Upper lobe of left lung (tissue), 6 donors: ENCODE measurements at places on chromosomes 1 and 21. TPM values are rescaled to one million over a fixed set of nuclear protein-coding genes. Genes with fewer than 3 reads are reported as not detected.

DNA sequence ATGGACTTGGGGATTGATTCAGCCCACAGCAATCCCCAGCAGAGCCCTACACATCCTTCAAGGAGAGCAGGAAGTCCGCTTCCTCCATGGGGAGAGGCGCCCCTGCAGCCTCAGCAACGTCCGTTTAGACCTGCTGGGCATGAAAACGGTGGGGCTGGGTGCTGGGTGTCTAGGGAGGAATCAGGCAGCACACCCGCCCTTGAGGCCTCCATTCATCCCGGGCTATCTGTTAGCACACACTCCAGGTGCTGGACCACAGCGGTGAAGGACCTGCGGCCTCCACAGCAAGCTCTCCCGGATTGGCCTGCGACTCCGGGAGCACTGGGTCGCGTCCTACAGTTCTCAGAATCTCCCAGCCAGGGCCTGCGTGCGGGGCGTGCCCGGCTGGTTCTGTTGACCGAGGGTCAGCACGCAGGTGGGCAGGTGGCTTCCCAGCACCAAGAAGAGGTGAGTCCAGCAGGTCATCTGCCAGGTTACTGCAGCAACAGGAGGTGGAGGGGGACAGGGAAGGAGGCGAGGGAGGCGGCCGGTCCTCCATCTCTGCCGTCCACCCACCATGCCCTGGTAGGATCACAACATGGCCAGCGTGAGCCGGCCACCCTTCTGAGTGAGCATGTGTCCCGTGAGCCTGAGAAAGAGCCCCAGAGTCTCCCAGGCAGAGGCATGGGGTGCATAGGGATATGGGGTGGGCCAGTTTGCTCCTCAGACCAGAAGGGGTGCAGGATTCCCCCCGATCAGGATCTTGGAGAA is 96.6 kb downstream of the RIPK4 start:
- DNase-seq: no peak

DNA sequence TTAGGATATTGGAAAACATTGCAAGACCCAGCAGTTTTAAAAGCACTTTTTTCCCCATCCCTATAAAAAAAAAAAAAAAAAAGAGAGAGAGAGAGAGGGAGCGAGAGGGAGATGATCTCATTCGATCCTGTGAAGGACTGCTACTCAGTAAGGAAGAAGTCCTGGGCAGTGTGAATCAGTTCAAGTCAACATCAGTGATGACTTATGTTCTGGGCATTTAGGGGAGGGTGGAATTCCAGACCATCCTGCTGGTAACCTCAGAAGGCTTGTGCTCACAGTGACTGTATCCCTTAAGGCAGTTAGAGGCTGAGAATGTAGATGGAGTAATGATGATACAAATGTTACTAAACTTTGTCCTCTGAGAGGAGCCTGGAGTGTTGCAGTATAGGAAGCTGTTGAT is 151.4 kb downstream of the TGFB2 start:
- DNase-seq: no peak

GRCh38 chr1:45359882-45360513 is 19.8 kb upstream of the MUTYH start:
- no peak for DNase-seq

- DNase-seq: no peak
These were observed 19.1 kb downstream of the RAB7B start for GRCh38 chr1:205983925-205984725.

GRCh38 chr1:240854367-240854766 is 242.4 kb upstream of the GREM2 start:
- DNase-seq: no peak

DNA sequence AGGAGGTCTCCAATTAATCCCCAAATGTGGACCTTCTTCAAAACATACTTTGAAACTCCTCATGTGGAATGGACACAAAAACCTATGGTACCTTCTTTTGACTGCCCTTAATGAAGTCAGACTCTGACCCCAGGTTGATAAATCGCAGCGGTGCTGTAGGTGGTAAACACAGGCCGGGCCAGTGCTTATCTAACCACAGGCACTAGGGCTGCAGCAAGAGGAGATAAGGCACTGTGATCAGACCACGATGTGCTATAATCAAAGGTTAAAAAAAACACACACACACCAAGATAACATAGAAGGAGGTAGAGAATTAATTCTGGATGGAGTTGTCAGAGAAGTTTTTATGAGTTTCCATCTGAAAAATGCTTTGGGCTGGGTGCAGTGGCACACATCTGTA is 52.3 kb upstream of the SIPA1L2 start:
- DNase-seq: no peak

DNA sequence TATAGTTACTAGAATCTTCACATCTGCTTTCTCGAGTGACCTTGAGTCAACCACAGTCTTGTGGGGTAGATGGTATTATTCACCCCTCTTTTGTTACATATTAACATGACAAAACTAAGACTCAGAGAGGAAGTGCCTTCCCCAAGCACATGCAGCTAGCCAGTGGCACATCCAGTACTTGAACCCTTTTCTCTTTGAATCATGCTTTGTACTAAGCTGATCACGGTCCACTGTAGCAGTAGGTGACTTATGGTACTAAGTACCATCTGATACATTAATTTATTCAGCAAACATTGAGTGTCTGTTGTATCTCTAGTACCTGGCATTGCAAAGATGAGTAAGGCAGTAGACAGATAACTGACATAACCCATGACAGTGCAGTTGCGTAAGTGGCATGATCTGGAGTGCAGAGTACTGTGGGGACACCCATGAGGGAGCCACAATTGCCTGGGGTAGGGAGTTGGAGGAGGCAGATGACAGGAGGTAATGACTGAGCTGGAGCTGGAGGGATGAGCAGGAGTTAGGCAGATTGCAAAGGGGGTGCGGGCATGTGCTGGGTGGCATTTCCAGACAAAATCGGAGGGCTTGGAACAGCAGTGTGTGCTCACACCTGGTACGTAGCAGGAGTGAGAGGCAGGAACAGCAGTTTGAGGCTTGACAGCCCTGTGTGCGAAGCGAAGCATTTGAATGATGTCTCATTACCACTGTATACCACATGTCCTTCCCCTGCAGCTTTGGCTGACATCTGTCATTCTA is 29.8 kb downstream of the UCK2 start:
- DNase-seq: no peak

DNA sequence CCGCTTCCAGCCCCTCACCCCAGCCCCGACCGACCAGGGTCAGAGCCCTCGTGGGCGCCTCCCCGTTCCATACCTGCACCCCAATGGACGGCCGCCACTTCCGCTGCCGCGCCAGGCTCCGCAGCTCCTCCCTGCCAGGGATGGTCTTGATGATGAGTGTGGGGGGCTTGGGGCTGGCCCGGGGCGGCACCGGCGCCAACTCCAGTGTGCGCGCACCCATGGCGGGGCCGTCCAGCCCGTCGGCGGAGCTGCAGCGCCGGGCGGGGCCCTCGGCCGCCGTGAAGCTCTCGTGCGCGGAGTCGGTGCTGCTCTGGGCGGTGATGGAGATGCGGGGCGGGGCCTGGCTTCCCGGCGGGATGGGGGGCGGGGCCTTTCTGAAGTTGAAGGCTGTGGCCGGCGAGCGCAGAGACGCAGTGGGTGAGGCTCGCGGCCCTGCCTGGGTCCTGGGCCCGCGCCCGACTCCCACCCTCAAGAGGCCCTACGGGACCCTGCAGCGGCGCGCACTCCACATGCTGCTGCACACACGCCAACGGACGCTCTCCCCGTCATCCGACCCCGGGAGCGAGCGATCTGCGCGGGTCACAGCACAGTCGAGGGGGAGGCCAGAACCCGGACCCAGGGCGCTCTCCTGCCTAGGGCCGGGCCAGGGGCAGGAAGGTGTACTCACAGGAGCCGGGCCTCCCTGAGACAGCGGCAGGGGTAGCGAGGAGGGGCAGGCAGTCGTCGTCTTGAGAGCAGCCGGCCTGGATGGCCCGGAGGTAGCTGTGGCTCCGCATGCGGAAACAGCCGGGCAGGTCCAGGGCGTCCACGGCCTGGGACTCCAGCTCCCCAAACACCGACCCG is 26.1 kb upstream of the SMIM12 start:
- peak; percentile 42 for DNase-seq

- DNase-seq: no peak
These were observed 296.3 kb downstream of the NFIA start for GRCh38 chr1:61378494-61379180.

GRCh38 chr1:40592107-40592803 is 60.8 kb downstream of the ZNF684 start:
- peak; percentile 21 for DNase-seq

- no peak for DNase-seq
These were observed 62.1 kb downstream of the MATN1 start for GRCh38 chr1:30661311-30661710.

- no peak for DNase-seq
These were observed 153.1 kb upstream of the PLXNA2 start for GRCh38 chr1:208397286-208397685.

GRCh38 chr1:244548558-244549115 is 87.6 kb downstream of the CATSPERE start:
- DNase-seq: no peak

DNA sequence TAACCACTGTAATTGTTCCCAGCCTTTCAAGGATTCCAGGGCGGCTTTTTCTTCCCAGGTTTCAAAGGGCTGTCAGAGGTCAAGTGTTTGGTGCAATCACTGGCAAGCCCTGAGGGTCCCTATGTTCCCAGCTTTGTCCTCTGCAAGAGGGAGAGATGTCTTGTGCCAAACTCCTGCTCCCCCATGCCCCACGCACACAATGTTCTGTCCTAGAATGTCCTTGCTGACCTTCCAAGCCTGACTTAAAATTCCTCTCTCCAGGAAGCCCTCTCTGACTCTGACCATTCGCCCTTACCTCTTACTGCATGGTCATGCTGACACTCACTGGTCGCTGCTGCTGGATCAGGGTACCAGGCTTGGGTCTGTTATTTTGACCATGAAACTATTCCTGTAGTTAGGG is 152.5 kb upstream of the KCND3 start:
- DNase-seq: no peak

- DNase-seq: no peak
These were observed 14.1 kb downstream of the IFFO2 start for GRCh38 chr1:18942340-18942739.

DNA sequence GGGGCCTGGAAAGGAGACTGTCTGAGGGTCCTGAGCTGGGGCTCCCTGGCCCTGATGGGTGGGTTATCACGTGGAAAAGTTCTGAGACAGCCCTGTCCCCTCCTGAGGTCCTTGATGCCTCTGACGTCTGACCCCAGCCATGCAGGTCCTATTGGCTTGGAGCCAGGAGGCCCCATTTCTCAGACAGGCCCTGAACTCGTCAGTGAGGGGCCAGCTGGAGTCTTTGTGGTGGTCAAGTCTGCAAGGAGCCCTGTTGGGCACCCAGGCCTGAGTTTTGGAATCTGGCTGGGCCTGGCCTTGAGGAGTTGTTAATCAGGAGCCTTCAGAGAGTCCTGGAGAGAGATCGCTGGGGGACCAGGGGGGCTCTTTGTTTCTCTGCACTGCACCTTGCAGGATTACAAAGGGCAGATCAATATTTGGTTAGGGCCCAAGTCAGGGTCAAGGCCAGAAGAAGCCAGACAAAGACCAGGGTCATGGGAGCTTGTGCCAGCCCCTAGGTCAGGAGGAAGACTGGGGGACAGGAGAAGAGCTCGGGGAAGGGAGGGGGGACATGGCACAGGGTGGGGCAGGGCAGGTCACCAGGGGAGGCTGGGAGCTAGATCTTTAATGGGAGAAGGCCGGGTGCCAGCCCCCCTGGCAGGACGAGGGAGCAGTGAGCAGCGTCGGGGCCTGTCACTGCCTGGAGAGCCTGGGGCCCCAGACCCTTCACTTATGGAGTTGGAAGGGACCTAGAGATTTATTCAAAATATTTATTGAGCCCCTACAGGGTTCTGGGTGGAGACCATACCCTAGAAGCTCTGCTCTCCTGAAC is 83.2 kb downstream of the PTPRU start:
- DNase-seq: no peak

- DNase-seq: no peak
These were observed 46.1 kb downstream of the PKN2 start for GRCh38 chr1:88730132-88730675.

DNA sequence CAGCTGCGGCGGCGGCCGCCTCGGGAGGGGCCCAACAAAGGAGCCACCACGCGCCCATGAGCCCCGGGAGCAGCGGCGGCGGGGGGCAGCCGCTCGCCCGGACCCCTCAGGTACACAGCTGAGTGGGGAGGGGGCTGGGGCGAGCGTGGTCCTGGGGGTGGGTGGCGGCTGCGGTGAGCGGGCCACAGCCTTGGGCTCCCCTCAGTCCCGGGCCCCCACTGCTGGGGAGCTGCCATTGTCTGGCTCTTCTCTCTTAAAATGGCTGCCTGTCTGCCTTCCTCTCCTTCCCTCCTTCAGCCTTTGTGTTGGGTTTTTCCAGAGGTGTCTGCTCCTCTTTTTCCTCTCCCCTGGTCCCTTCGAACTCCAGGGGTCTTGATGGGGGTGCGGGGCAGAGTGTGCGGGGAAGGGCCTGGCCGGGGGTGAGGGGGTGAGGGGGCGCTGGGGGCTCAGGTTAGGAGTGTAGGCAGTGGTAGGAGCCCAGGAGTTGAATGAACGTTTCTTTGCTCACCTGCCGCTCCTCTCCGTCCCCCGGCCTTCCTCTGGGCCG is 1.7 kb downstream of the ARID1A start:
- no peak for DNase-seq

GRCh38 chr1:89822999-89823628 is 2.3 kb downstream of the LRRC8D start:
- DNase-seq: no peak

- no peak for DNase-seq
These were observed 2.5 kb upstream of the DHRS3 start for GRCh38 chr1:12620488-12620865.

DNA sequence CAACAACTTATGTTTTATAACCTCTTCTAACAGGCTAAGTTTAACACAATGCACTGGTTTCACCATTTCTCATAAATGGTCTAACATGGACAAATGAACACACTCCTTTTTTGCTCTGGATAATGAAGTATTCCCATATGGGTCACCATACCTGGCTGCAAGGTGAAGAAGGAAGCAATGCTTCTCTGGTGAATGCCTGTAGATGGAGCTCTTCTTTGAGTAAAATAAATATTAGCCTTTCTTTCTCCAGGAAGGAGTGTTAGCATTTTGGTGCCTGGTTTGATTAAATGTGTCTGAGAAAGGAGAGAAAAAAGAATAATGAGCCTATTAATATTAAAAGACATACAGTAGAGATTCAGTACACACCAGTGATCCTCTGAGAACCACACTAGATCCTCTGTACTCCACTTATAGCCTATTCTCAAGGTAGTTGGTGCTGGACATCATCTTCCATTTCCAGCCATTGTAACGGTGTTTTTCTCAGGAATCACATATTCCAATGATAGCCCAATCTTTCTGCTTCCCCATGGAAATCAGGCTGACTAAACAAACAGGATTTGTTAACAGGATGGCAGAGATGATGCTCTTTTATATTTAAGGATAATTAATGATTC is 17.6 kb downstream of the MTFR1L start:
- no peak for DNase-seq

- no peak for DNase-seq
These were observed 442.1 kb upstream of the NR5A2 start for GRCh38 chr1:199585392-199585791.

GRCh38 chr1:224544346-224545110 is 71.6 kb upstream of the CNIH3 start:
- no peak for DNase-seq

Gene SYNC
- total RNA-seq: 21.5 TPM

Gene PTAFR
- total RNA-seq: 16.8 TPM

Gene UMODL1
- total RNA-seq: 0.07 TPM

Gene CFHR2
- not detected for total RNA-seq

Gene MPL
- total RNA-seq: 0.89 TPM

Gene ELOVL1
- 87.7 TPM for total RNA-seq

Gene TNFSF18
- not detected for total RNA-seq

Gene METTL13
- 27.4 TPM for total RNA-seq

Gene EFNA1
- total RNA-seq: 131 TPM

Gene TIE1
- 24.8 TPM for total RNA-seq

Gene ERRFI1
- total RNA-seq: 66.3 TPM

Gene WRAP73
- 20.1 TPM for total RNA-seq

Gene KRTAP12-4
- not detected for total RNA-seq

Gene BARHL2
- not detected for total RNA-seq

Gene S100A7A
- total RNA-seq: not detected

Gene GBP6
- total RNA-seq: 1.00 TPM

Gene LRRC3
- 3.1 TPM for total RNA-seq
